ENCODE measurements at places on chromosomes 3 and 15.
A peak's percentile ranks its signal among the peaks of the same experiment; 100 is the strongest.

GRCh38 chr15:23606226-23606625 lies 40.8 kb downstream of the MKRN3 start:
- no peak for DNase-seq

DNA sequence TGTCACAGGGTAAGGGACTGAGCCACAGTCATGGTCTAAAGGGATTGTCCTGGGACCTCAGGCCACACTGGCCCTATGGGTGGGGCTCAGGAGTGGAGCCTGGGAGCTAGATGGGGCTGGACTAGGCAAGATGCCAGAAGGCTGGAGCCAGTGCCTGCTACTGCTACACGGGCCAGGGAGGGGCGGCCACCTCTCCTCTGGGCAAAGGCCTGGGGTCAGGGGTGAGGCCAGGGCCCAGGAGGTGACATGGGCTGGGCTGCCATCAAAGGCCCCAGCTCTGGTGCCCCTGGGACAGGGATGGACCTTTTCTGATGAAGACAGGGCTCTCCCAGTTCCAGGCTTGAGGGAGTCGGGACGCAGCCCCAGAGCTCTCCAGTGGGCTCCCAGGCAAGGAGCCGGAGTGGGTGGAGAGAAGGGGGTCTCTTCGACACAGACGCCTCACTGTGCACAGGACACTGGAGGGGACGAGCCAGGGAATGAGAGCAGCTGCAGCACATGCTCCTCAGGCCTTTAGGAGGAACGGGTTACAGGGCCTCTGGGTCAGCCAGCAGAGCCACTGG lies 62.1 kb upstream of the IQSEC1 start:
- DNase-seq: no peak

- DNase-seq: no peak
Observed at GRCh38 chr3:115520651-115521245, 102.6 kb upstream of the GAP43 start.

GRCh38 chr15:88748081-88748480 lies 55.2 kb upstream of the ACAN start:
- DNase-seq: no peak

DNA sequence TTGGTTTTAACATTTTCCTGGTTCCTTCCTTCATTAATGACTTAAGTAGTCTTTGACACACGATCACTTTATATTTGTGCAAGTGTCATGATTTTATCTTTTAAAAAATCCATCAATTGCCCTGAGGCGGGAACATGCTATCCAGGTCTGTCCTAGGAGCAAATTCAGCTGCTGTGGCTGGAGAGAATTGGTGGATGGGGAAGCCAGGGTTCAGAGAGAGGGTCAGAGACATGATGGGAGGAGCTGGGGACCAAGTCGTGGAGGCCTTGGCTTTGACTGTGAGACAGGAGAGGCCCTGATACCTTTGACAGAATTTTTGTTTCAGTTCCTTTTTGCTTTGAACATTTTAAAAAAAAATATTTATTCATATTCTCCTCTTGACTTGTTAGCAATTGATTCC lies 89.0 kb downstream of the CHRNA7 start:
- DNase-seq: no peak

- no peak for DNase-seq
Observed at GRCh38 chr15:71385457-71385856, 270.2 kb downstream of the THSD4 start.

DNA sequence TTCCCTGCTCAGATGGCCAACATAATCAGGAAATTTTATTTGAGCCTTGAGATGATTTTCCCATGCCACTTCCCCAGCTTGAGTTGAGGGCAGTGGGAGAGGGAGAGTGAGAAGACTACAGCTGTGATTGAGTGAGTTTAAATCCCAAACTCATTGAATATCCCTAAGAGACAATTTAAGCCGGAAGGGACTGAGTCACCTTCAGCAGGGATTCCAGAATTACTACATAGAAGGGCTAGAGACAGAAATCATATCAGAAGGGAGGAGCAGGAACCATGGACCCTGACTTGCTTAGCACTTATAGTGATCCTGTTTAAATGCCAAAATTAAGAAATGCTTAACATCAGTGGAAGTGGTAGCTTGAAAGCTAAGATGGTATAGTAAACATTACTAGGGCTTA lies 312.2 kb upstream of the SLCO3A1 start:
- DNase-seq: no peak

DNA sequence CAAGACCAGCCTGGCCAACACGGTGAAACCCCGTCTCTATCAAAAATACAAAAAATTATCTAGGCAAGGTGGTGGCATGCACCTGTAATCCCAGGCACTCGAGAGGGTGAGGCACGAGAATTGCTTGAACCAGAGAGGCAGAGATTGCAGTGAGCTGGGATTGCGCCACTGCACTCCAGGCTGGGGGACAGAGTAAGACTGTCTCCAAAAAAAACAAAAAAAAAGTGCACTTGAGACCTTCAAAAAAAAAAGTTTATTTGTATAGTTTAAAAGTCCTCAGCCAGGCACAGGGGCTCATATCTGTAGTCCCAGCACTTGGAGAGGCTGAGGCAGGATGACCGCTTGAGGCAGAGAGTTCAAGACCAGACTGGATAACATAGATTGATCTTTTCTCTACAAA lies 2.1 kb downstream of the PBRM1 start:
- DNase-seq: no peak

- no peak for DNase-seq
Observed at GRCh38 chr3:98025392-98025945, 9.6 kb downstream of the GABRR3 start.

- DNase-seq: no peak
Observed at GRCh38 chr15:80489030-80489594, 84.9 kb downstream of the ARNT2 start.

DNA sequence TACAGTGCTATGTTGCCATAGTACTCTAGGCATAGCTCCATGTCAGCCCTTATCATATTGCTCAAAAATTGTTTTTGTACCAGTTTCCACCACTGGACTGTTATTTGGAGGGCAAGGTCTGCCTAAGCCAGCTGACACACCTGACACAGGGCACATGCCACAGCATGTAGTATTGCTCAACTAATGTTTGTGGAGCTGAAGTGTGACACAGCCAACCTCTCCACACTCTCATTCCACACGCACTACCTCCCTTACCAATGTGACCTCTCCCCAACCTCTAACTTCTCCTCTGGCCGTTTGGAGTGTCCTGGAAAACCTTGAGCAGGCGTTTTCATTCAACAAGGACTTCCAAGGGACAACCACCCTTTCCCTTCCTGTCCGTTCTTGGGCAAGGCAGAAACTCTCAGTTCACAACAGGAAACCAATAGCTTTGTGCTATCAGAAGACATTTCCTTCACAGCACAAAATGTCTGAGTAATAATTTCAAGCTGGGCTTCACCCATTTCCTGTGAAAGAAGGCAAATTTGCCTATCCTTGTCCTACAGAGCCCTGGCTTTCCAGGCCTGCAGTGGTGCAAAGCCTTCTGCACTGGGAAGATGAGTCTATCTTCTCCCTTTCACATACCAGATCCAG lies 38.4 kb downstream of the TLNRD1 start:
- no peak for DNase-seq

- DNase-seq: no peak
Observed at GRCh38 chr3:81242871-81243270, 518.6 kb downstream of the GBE1 start.

DNA sequence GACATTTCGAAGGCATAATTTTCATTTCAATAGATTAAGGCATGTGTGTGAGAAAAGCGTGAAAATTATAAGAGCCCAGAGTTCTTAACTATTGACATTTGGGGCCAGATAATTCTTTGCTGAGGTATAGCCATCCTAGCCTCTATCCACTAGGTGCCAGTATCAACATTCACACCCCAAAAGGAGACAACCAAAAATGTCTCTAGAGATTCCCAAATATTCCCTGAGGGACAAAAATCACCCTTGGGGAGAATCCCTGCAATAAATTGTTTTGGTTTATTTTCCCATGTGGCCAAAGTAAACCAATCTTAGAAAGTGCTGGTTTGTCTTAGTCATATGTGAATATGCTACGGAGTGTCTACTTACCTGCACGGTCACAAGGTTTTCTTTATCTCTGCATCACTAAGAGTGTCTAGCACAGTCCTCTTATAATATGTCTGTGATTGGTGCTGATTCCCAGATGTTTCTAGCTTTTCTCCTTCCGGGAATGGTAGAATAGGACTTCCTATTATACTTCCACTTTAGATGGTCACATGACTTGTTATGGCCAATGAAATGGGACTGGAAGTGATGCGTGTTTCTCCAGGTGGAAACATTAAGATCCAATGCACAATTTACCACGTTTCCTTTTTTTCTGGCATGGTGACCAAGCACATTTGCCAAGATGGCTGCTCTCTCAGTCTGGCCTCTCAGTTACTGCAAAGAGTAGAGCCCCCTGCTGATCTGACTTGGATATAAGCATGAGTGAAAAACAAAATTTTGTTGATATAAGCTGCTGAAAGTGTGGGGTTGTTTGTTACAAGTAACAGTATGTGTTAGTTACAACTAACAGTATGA lies 8.0 kb upstream of the KBTBD8 start:
- DNase-seq: no peak

- no peak for DNase-seq
Observed at GRCh38 chr15:48367483-48367882, 36.3 kb downstream of the DUT start.

- no peak for DNase-seq
Observed at GRCh38 chr3:57682284-57682683, 10.6 kb downstream of the DENND6A start.

- DNase-seq: no peak
Observed at GRCh38 chr3:172140499-172141391, 101.4 kb downstream of the FNDC3B start.

GRCh38 chr3:100073714-100074307 lies 40.5 kb downstream of the FILIP1L start:
- no peak for DNase-seq

DNA sequence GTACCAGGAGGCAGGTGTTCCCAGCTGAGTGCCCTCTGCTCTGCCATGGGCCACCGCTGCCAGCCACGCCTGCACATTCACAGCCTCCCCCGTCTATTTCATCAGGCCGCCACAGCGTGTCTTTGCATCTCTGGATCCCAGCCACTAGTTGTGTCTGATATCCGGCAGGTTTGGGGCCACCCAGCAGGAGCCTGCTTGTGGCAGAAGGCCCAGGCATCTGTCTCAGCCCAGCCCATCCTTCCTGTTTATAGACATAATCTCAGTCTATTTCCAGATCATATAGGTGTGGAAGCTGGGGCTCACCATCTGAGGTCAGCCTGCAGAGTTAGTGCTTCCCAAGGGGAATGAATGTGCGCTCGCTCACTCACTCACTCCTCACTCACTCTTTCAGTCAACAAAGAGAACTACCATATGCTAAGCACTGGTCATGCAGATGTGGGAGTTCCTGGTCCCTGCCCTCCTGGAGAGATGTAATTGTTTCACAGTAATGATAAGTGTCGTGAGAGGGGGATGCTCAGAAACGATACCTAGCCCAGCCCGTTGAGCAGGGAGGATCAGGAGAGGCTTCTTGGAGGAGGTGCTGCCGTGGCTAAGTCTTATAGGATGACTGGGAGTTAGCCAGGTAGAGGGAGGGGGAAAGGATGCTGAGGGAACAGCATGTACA lies 60.6 kb downstream of the FGD5 start:
- peak; percentile 10 for DNase-seq

DNA sequence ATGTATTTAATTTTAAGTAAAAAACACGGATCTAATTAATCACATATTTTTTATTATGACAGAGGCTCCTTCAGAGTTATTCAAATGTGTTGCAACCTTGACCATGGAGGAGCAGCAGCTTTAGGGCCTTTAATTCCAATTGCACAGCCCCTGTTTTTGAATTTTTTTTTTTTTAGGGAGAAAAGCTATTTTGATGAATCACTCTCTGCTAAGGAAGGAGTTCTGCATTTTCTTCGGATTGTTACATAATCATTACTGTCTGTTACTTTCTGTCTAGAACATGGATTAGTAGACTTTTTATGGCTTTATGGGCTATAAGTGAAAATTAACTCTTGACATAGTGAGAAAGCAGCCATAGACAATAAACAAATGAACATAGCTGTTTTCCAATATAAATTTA lies 90.8 kb downstream of the MCTP2 start:
- no peak for DNase-seq

GRCh38 chr3:169662843-169663160 lies 710 bp downstream of the MECOM start:
- DNase-seq: no peak

DNA sequence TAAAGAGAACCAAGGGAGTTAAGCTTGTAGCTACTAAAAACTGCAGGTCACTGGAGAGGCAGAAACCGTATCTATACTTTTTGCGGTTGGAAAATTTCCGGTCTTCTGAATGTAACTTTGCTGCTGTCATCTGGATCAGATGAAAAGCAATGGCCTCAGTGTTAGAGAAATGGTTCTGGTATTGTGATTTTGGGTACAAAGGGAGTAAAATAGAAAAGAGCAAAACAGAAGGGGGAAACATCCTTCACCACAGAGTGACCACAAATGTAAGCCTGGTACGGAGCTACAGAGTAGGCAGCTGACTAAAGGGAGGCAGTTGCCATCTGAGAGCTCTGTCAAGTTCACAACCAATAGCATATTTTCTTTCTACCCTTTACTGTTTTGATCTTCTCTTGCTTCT lies 5.6 kb downstream of the CD96 start:
- DNase-seq: no peak

- no peak for DNase-seq
Observed at GRCh38 chr3:177481329-177481728, 284.0 kb upstream of the TBL1XR1 start.

DNA sequence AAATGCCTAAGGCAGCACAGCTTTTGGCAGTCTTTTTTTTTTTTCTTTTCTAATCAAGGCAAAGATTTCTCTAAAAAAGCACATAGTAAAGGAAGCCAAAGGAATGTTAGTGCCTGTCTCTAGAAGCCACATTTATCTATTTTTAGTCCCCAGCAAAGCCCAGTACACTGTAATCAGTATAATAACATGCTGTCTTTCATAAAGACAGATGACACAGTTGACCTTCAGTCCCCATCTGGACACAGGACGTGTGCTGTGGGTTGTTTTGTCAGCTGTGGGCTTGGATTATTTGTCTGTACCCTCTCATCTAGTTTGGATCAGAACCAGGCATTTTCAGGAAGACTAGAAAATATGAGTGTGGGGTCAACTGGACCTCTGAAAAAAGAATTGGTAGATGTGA lies 110.4 kb upstream of the CTNNB1 start:
- no peak for DNase-seq

DNA sequence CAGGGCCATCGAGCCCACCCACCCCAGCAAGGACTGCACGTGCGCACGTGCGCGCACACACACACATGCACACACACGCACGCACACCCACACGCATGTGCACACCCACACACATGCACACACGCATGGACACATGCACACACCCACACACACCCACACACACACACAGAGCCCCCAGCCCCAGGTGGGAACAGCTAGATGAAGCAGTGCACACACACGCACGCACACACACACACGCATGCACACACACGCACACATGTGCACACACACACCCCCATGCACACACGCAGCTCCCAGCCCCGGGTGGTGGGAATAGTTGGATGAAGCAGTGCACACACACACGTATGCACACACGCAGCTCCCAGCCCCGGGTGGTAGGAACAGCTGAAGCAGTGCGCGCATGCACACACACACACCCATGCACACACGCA lies 158.6 kb downstream of the XXYLT1 start:
- no peak for DNase-seq

DNA sequence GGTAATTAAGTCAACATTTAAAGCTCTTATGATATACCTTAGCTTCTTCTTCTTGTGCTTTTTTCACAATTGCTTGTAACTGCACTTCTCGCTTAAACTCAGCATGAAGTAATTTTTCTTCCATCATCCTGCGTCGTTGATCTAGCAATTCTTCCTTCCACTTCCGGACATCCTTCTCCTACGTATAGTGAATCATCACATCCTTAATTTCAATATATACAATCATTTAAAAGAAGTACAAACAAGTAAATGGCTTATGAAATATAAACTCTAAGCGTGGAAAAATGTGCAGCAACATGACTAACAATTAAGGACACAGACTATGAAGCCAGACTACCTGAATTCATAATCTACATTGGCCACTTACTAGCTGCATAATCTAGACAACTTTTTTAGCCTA lies 151.4 kb downstream of the SCAPER start:
- DNase-seq: no peak

Data from stimulated activated CD4-positive, alpha-beta T cell treated with anti-CD3 and anti-CD28 coated beads, Interleukin-4, amount 100 ng/mL, for 4 hours (primary cell).